ENCODE measurements at places on chromosomes 7 and 10.

GRCh38 chr10:38103756-38104155 lies 9.6 kb downstream of the ZNF37A start:
- DNase-seq: no peak

DNA sequence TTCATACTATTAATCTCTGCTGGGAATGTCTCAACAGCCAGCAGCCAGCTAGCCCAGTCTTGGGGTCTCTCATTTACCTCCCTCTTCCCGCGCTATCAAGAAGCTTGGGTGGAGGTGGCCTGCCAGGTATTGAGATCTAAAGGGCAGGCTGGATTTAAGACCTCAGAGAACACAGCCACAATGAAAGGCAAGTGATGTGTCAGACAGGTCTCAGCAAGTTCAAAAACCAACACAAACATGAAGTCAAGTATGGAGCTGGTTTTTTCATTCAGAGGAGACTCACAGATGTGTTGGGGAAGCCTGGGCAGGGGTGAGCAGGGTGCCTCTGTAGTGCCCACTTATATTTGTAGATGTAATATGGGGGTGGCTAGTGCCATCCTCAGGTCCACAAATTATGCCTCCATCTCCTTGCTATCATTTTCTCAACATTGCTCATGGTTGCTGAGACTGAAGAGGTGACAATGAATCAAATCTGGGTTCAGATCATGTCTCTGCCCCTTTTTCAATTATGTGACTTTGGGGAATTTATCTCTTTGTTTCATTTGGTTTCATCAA lies 27.7 kb upstream of the CROT start:
- DNase-seq: no peak

- no peak for DNase-seq
Observed at GRCh38 chr10:119908166-119908565, 15.6 kb downstream of the SEC23IP start.

DNA sequence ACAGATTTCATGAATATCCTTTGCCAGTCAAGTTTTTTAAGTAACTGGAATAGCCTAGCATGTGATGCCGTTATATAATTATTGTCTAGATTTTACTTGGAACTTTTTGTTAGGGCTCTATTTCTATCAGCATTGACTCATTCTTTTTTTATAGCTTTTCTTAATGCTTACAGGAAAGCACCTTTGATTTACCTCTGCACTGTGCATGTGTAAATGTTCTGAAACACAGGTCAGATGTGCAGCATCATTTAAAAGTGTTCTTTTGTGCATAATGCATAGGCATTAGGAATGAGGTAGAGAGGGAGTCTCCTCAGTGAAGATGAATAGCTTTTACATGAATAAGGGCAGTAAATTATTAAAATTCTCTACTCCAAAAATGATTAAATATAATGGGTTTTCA lies 669.3 kb upstream of the MBL2 start:
- no peak for DNase-seq

GRCh38 chr10:80163741-80164341 lies 31.3 kb downstream of the PLAC9 start:
- DNase-seq: no peak

- DNase-seq: no peak
Observed at GRCh38 chr7:25215694-25216335, 12.5 kb downstream of the NPVF start.

GRCh38 chr10:86252556-86252955 lies 114.0 kb downstream of the GRID1 start:
- DNase-seq: no peak

DNA sequence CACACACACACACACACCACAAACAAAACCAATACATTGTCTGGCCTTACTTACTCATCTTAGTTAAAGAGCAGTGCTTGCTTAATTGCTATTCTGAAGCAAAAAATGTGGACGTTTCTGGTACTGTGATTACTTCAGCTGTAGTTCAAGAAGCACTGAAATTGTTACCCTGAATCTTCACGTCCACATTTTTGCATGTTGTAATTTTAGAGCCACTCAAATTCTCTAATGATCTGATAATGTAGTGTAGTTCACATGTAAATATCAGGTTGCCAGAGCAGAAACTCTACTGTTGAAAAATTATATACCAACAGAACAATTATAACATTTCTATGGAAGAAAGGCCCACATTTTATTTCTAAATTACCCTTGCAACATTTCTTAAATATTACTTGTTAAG lies 1451.1 kb downstream of the GATA3 start:
- DNase-seq: no peak

DNA sequence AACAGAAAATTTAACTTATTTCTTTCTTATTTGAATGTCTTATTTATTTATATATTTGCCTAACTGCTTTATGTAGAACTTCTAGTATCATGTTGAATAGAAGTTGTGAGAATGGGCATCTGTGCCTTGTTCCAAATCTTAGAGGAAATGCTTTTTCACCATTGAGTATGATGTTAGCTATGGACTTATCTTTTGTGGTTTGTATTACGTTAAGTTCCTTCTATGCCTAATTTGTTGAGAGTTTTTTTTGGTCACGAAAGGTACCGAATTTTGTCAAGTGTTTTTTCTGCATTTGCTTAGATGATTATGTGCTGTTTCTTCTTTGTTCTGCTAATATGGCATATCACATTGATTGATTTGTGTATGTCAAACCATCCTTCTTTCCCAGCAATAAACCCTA lies 161.0 kb upstream of the TRIM24 start:
- no peak for DNase-seq

DNA sequence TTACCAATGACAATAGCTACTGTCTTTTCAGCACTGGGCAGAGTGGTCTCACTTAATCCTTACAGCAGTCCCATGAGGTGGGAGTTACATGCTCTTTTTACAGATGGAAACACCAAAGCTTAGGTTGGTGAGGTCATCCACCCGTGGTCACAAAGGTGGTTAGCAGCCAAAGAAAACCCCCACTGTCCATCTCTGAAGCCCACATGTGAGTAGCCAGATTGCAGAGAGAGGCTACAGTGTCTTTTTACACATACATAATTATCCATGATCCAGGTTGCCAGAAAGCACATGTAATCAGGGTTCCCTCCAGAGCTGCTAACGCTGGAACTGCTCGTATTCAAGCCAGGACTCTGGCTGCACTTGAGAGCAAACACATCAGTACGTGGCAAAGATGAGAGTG lies 24.6 kb upstream of the ANKRD2 start:
- no peak for DNase-seq

GRCh38 chr10:64113792-64114191 lies 592.6 kb downstream of the REEP3 start:
- no peak for DNase-seq

GRCh38 chr10:24428410-24428782 lies 219.5 kb downstream of the KIAA1217 start:
- DNase-seq: no peak

All from NCI-H1417 treated with DMSO at 0.1 percent for 48 hours (cell line).